ENCODE measurements at places on chromosomes 5 and 9.

DNA sequence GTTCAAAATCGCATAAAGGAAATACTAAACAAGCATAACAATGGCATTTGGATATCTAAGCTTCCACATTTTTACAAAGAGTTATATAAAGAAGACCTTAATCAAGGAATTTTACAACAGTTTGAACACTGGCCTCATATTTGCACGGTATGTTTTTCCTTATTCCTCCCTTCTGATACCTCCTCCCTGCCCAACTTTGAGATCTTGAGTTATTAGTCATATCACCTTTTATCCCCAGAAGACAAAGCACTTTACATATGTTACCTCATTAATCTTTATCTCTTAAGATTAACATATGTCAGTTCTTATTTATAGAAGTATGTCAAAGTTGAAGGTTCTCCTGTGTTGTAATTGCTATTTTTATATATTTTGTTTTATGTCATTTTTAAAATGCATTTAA lies 29.8 kb downstream of the TDRD7 start:
- no peak for DNase-seq

- no peak for DNase-seq
Observed at GRCh38 chr5:95940758-95941682, 20.6 kb downstream of the ELL2 start.

DNA sequence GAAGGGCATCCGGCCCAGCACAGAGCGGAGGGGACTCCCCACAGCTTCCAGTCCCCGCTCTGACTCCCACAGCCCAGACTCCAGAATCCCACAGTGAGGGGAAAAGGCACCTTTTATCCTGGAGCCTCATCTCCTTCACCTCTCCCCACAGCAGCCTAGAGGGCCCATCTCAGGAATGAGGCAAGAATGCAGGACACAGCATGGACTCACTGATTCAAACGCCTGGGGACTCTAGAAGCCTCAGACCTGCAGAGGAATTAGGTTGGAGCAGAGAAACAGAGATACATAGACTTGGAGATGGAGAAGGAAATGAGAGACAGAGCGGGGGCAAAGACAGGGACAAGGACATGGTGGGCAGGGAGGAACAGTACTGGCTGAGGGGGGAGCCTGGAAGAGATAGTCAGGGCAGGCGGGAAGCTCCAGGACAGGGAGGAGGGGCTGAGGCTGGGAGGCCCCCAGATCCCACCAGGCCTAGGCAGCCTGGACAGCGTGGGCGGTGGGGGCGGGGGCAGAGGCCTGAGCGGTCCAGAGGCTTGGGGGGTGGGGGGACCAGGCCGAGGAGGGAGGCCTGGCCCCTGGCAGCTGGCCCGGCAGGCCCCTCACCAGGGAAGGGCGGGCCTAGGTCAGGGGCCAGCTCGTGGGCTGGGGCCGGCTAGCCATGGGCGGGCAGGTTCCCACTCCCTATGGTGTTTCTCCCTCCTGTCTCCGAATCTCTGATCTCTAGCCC lies 15.8 kb downstream of the CNTFR start:
- no peak for DNase-seq

GRCh38 chr9:130042406-130042884 lies 544 bp downstream of the FNBP1 start:
- DNase-seq = peak; percentile 23

Measured in T-cell (primary cell).